AG04450 (cell line): ENCODE measurements at places on chromosomes 7 and 10.

GRCh38 chr7:53542157-53542556, 506.7 kb downstream of the POM121L12 start:
- DNase-seq = no peak

DNA sequence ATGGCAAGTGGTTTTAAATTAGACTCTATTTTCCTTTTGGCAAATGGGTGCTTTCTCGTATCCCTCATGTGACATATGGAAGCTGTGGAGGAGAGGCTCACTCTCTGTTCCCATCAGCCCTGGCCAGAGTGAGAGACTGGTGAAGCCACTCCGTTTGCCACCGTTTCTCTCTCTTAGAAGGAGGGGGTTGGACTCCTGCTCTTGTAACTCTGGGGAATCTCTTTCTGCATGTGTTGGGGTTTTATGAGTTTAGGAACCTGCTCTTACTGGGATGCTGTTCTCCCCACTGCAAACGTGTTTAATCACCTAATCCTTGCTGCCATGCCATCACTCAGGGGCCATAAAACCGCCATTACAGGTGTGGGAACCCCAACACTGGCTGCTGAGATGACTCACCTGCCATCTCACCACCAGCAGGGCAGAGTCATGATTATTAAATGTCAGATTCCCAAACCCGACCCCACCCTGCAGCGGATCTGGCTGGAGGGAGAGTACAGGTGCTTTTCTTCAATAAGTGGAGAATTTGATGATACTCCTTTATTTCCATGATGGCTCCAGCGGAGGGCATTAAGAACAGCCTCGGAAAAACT, 103.2 kb downstream of the ADCY1 start:
- no peak for DNase-seq

DNA sequence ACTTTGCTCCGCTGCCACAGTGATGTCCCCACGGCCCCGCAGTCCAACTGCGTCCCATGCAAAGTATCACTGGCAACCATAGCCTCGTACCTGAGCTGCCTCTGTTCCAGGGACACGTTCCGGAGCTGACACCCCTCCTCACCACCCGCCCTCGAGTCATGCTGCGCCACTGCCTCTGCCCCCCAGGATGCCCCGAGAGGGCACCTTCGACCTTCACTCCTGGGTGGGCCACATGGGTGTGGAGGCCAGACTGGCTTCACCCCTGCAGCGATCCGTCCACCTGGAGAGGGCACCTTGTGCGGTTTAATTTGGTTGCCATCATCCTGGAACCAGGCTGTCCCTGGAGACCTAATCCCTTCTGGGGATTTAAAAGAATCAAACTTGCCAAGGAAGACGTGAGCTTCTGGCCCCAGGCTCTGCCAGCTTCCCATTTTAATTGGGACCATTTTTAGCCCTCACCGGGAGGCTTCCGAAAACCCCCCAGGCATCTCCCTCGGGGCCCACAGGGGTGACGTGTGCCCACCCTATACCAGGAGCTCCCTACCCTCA, 19.2 kb upstream of the TNRC18 start:
- no peak for DNase-seq

GRCh38 chr10:77602231-77602912, 35.2 kb downstream of the KCNMA1 start:
- DNase-seq = peak; percentile 69

DNA sequence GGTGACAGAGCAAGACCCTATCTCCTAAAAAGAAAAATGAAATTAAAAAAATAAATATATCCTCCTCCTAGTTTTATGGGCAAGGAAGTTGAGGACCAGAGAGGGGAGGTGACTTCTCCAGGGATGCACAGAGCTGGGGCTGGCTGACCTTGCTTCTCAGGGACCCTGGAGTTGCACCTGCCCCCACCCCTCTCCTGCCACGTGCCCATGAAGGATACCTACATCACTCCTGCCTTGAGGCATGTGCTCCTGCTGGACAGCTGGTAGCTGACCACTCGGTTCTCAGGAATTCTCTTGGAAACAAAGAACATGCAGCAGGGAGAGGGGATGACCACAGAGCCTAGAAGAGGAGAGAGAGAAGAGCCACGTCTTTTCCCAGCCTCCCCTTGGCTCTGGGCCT, 522 bp downstream of the CCL24 start:
- DNase-seq = peak; percentile 15
